ENCODE measurements at places on chromosomes 1 and 21. TPM values are rescaled to one million over a fixed set of nuclear protein-coding genes. Genes with fewer than 3 reads are reported as not detected.

TCP10L gene
- 350 TPM for polyA plus RNA-seq

GRCh38 chr1:8239039-8239305 is 78.9 kb upstream of the SLC45A1 start:
- no peaks in the 10 kb centered on the region for H3K36me3 ChIP-seq
- no peak overlapping the region for H3K4me3 ChIP-seq
- no peak overlapping the region for H3K27ac ChIP-seq
- no peak for DNase-seq
- H3K27me3 ChIP-seq, result no peaks in the 10 kb centered on the region

SEMA6C gene
- 71.6 TPM for polyA plus RNA-seq

ZNF648 gene
- 0.91 TPM for polyA plus RNA-seq

- DNase-seq, result no peak
- no peak overlapping the region for H3K4me3 ChIP-seq
- H3K4me1 ChIP-seq, result peaks cover 11% of the 10 kb centered on the region
- no peak overlapping the region for H3K27ac ChIP-seq
- no peaks in the 10 kb centered on the region for H3K36me3 ChIP-seq
These were observed 122.2 kb upstream of the HOOK1 start for GRCh38 chr1:59692591-59692990.

DNA sequence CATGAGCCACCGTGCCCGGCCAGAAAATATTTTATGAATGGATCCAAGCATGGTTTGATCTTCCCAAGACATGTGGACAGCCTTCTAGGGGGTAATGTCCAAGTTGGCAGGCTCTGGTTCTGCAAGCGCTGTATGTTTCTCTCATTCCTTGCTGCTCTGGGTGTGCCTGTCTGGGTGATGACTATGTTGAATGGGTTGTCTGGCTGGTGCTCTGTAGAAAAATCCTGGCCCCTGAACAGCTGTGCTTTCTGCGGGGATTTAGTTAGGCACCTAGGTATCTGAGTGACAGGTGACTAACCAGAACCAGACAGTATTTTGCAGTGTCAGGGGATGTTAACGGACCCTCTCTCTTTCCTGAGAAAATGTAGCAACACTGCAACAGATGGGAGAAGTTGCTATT is 14.1 kb downstream of the HUNK start:
- no peak overlapping the region for H3K4me3 ChIP-seq
- DNase-seq, result no peak
- H3K36me3 ChIP-seq, result no peaks in the 10 kb centered on the region

DNA sequence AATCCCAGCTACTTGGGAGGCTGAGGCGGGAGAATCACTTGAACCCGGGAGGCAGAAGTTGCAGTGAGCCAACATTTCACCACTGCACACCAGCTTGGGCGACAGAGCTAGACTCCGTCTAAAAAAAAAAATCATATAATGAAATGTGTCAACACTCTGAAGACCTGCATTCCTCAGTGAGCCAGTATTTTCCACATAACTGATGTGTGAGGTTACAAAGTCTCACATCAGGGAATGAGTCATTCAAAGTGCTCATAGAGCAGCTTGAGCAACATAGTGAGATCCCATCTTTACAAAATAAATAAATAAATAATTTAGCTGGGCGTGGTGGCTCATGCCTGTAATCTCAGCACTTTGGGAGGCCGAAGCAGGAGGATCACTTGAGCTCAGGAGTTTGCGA is 65.5 kb downstream of the CASZ1 start:
- no peak for DNase-seq
- H3K4me3 ChIP-seq, result no peak overlapping the region
- no peaks in the 10 kb centered on the region for H3K36me3 ChIP-seq
- no peaks in the 10 kb centered on the region for H3K4me1 ChIP-seq
- no peak overlapping the region for H3K27ac ChIP-seq

- no peak for DNase-seq
- H3K27ac ChIP-seq, result no peak overlapping the region
- H3K36me3 ChIP-seq, result no peaks in the 10 kb centered on the region
- no peak overlapping the region for H3K4me3 ChIP-seq
- no peaks in the 10 kb centered on the region for H3K27me3 ChIP-seq
These were observed 61.5 kb upstream of the TIAM1 start for GRCh38 chr21:31405604-31406003.

Data from testis (tissue), 5 donors.